ENCODE measurements at places on chromosomes 11 and 22. TPM values are rescaled to one million over a fixed set of nuclear protein-coding genes. Genes with fewer than 3 reads are reported as not detected.
A peak's percentile ranks its signal among the peaks of the same experiment; 100 is the strongest.

The PIK3IP1 gene
- total RNA-seq: 12.4 TPM

The LRRN4CL gene
- total RNA-seq: 0.16 TPM

The PKDREJ gene
- not detected for total RNA-seq

The MIOX gene
- 0.21 TPM for total RNA-seq

The OR8D1 gene
- total RNA-seq: not detected

The SLC5A12 gene
- total RNA-seq: not detected

DNA sequence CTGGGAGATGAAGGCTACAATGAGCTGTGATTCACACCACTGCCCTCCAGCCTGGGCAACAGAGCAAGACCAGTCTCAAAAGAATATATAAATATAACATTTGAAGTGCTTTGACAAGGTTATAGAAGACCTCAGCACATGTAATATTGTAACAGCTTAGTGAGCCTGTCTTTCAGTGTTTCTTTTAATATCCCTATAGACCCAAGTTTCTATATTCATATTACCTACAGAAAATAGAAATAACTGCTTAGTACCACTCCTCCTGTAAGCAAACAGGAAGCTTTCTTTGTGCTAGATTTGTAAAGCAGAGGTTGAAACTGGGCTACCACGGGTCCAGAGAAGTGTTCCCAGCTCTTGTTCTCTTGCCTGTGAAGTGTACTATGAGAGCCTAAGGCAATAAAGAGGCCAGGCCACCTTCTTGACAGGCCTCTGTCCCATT, 68.2 kb downstream of the PPP2R1B start:
- DNase-seq: no peak

- no peak for DNase-seq
These were observed 9.8 kb downstream of the PRDM11 start for GRCh38 chr11:45156201-45156600.

DNA sequence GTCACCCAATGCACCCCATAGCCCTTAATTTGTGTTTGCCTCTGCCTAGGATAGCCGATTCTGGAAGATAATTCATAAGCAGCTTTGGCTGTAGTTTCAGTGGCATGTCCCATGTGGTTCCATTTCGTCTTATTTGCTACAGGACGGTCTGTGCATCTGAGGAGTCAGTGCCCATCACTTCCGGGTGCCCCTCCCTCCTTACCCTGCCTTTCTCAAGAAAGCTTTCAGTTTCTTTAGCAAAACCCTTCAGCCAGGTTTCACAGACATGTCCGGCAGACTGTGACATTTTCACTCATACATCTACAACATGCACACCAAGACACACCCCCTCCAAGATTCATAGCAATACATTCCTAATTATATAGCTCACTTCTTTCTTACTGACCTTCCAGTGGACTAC, 14.3 kb downstream of the TP53AIP1 start:
- DNase-seq: peak; percentile 66

DNA sequence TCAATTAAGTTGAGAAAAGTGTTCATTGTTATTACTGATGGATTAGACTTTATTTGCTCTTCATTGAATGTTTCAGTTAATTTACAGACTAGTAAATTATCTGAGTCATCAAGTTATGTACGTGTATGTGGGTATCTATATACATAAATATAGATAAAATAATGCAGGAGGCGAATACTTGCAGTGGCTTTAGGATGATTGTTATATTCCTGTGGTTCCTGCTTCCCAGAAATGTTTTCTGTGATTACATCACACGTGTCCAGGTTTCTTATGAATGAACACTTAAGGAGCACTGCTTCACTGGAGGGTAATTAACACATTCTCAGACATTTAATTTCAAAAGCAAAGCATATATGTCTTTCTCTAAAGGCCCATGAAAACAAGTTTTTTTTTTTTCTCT, 28.4 kb downstream of the YAP1 start:
- no peak for DNase-seq

DNA sequence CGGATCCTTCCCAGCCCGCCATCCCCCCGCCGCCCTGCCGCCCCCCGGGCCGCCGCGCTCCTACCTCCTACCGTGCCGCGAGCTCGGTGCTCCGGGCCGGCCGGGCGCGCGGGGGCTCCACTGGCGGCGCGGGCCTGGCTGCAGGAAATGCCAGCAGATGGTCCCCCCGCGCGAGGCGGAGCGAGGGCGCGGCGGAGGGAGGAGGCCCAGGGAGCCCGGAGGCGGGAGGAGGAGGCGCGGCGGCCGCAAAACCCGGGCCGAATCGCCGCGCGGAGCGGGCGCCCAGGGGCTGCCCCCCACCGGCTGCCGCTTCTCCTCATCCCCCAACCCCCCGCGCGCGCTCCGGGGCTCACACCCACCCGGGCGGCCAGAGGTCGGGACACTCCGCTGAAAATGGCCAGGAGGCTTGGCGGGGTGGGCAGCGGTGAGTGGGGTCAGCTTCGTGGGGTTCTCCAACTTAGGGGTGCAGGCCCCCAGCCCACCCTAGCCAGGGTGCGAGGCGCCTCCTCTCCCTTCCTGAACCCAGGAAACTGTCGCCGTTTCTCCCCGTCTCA, at the start of gene OSBPL5:
Gene OSBPL5, minus strand, starts transcription at position 159 of the 554 bp plus-strand sequence. CDS start 36,162 bp downstream, outside the sequence.
- peak; percentile 84 for DNase-seq

DNA sequence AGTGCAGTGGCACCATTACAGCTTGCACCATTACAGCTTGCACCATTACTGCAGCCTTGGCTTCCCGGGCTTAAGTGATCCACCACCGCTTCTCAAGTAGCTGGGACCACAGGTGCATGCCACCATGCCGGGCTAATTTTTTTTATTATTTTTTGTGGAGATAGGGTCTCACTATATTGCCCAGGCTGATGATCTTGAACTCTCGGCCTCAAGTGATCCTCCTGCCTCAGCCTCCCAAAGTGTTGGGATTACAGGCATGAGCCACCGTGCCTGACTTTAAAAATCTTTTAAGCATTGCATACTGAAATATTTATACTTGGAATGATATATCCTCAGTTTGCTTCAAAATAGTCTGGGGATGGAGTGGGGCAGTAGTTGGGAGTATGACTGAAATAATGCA, 10.4 kb downstream of the PAFAH1B2 start:
- DNase-seq: no peak

DNA sequence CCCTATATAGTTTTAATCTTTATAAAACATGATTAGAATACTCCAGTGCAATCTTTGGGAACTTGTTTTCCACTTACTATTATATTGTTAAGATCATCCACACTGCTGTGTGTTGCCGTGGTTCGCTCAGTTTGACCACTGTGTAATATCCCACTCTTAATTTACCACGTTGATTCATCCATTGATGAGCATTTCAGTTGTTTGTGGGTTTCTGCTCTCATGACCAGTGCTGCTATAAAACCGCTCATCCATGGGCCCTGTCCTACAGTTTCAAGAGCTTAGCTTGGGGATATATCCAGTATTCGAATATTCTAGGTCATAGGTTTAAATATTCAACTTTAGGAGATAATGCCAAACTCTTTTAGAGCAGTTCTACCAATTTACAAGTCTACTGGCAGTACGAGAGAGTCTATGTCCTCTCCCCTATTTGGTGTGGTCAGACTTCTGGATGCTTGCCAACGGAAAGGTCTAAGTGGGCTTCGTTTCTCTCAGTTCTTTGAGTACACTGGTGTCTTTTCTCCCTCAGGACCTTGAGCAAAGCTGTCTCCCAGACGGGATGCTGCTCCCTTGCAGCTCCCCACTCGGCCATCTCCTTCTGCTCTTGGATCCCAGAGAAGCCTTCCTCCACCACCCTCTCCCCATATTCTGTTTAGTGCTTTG, 94.9 kb upstream of the ALX4 start:
- no peak for DNase-seq

GRCh38 chr11:75462117-75462653, 29.2 kb upstream of the KLHL35 start:
- no peak for DNase-seq

DNA sequence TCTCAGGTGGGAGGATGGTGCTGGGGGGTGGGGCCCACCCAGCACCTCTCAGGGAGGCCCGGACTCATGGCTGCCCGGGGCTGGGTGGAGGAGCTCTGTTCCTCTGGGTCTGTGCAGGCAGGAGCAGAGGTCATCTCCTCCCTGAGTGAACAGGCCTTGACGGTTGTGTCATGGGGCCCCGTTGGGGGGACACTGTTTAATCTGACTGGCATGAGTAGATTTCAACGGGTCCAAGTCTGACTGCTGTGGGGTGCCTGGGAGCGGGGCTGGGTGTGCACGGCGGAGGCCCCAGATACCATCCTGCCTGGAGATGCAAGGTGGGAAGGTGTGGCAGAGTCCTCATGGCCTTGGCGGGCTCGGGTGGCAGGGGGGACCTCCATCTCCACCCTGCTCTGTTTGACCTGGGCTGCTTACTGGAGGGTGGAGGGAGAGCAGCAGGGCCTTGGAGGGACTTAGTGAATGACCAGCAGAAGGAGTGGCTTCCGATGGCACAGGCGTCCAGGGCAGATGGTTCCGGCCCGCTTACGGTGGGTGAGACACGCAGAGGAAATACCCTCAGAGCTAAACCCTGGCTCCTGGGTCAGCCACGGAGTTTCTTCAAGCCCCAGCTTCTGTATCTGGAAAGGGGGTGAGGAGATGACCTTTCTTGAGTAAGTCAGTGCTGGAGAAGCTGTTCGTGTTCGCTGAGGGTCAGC, 48.7 kb downstream of the SMIM38 start:
- DNase-seq: no peak

- no peak for DNase-seq
These were observed 750.5 kb downstream of the LUZP2 start for GRCh38 chr11:25247336-25247735.

DNA sequence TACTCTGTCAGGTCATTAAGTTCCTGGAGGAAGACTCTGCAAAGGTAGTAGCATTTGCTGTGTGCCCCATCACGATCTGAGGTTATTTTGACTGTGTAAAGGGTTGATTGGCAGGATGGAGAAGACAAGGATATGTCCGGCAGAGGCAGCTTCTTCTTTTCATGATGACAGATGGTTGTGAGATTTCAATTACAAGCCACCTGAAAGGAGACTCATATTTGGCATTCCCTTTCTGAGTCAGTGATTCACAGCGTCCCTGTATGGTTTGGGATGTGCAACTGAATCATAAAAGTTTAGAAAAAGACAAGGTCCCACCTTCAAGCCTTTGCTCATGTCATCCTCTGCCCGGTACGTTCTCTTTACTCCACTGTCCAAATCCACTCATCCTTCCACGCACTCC, 113.4 kb downstream of the MTNR1B start:
- DNase-seq: no peak

- DNase-seq: no peak
These were observed 25.3 kb downstream of the PARVA start for GRCh38 chr11:12402691-12403120.

DNA sequence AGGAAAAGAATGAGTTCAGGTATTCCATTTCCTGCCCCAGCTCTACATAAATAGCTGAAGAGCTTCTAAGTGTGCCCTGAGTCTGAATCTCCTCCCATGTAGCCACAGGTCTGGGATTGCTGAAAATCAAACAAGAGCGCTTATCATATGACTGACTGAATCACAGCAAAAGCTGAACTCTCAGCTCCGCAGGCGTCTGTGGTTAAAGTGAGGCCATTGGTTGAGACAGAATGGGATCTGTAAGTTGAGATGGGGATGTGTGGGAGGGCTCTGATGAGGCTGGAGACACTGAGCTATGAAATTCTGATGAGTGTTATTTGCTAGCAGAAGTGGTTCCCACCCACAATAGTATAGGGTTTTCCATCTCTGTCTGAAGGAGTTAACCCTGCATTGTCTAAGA, 637.0 kb downstream of the OPCML start:
- no peak for DNase-seq

DNA sequence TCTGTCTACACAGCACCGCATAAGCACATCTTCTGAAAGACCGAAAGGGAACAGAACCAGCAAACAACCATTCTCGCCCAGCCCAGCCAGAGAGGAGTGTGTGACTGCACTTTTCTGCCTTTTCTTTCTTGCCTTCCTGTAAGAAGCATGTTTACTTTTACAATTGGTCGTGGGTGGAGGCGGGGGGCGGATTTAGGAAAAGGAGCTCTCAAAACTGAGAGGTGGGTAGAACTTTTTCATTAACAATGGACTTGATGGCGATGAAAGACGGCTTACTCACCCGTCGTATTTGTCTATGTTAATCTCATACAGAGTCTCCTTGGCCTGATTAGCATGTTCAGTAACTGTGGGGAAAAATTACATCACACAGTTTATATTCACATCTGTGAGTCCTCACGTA, 27.2 kb downstream of the CERK start:
- DNase-seq: no peak

DNA sequence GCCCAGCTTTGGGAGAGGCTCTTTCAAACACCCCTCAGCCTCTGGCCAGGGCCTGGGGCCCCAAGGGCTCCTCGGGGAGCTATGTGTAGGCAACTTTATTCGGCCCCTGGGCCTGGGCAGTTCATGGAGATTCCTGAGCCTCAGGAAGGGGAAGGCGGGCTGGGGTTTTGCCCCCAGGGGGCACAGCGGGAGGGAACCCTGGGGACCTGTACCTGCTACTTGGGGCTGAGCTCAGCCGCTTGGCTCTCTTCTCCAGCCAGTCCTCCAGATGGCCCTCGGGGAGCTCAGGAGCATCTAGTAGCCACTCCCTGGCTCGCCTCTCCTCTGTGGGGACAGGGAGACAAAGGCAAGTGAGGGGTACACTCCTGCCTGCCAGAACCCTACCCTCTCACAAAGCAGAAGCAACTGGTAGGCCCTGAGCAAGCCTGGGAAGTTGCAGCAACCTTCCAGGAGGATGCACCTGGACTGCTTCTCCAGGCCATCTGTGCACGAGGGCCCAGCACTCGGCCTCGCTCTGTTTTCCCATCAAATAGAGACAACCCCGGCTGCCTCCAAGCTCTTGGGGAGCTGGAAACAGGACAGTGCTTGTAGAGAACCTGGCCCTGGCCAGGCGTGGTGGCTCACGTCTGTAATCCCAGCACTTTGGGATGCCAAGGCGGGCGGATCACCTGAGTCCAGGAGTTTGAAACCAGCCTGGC, 18.5 kb downstream of the CABP7 start:
- no peak for DNase-seq

- no peak for DNase-seq
These were observed 434.1 kb upstream of the FAT3 start for GRCh38 chr11:91790346-91791170.

DNA sequence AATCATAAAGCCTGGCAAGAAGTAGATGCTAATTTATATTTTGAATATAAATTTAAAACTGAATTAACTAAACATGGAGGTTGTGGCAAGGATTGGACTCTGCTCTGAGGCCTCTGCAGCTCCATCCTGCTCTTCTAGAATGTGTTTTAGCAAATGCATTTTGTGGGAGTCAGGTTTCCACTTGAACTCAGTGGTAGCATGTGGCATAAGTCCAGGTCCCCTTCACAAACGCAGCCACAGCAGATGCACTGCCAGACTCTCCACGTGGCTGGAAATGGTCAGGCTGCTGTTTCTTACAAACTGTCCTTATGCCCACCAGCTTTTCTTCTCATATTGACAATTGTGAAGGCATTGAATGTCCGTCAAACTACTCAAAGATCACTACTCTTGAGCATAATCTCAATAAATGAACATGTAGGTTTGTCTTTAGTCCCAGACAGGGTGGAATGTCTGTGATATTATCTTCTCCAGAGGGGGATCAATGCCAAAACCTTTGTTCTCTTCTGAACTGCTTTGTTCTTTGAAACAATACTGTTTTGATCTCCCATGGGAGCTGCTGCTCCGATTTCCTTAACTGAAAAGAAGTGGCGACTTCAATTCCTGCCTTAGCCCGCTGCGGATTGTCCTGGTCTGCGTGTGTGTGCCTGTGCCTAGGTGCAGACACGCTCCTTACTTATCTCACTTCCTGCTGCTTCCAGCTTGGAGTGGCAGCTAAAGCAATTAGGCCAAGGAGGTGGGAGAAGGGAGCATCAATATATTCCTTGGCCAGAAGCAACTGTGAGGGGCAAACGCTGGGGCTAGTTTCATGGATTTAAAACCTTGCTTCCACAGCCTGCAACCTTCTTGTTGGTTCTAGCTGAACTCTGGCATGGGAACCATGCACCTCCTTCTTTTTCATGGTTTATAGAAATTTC, 24.2 kb downstream of the EIF4G2 start:
- no peak for DNase-seq
